ENCODE measurements at places on chromosomes 11 and 22. TPM values are rescaled to one million over a fixed set of nuclear protein-coding genes. Genes with fewer than 3 reads are reported as not detected.

SCGB1C1 gene
- polyA plus RNA-seq, result not detected

CAPN5 gene
- polyA plus RNA-seq, result 2.1 TPM

NRXN2 gene
- 0.03 TPM for polyA plus RNA-seq

SCGB1A1 gene
- polyA plus RNA-seq, result not detected

GRCh38 chr22:28884747-28885350, 1.5 kb downstream of the ZNRF3 start:
- DNase-seq, result no peak

DNA sequence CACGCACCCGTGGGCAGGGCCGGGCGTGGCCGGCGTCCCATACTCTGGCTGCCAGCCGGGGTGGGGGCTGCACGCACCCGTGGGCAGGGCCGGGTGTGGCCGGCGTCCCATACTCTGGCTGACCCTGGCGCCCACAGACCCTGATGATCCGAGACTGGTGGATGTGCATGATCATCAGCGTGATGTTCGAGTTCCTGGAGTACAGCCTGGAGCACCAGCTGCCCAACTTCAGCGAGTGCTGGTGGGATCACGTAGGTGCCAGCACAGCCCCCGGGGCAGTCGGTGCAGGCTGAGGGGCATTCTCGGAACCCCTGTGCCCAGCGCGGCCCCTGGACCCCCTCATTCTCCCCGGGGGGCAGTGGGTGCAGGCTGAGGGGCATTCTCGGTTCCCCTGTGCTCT, 19.0 kb downstream of the RNH1 start:
- DNase-seq, result no peak

GRCh38 chr22:29394931-29395581, 6.7 kb upstream of the AP1B1 start:
- DNase-seq, result peak; percentile 70

GRCh38 chr11:2565447-2566222, 120.8 kb downstream of the KCNQ1 start:
- DNase-seq, result no peak

DNA sequence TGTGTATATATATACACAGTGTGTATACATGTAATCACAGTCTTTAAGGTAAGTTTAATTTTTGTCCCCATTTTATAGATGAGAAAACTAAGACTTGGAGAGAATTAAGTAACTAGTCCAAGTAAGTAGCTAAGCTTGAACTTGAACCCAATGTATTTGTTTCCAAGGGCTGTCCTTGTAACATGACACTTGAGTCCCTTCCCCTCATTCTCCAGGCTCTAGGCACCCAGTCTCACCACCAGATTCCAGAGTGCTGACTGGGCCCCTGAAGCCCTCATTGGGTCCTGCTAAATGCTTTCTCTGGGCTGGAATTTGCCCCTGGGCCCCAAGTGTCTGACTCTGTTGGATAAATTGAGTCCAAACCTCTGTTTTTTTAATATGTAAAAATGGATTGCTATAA, 45.5 kb downstream of the ADM start:
- DNase-seq, result peak; percentile 77

GRCh38 chr22:48736593-48737460, 1090.8 kb downstream of the BRD1 start:
- DNase-seq, result no peak

All from HepG2 (cell line).